ENCODE measurements at places on chromosomes 12 and 14.

DNA sequence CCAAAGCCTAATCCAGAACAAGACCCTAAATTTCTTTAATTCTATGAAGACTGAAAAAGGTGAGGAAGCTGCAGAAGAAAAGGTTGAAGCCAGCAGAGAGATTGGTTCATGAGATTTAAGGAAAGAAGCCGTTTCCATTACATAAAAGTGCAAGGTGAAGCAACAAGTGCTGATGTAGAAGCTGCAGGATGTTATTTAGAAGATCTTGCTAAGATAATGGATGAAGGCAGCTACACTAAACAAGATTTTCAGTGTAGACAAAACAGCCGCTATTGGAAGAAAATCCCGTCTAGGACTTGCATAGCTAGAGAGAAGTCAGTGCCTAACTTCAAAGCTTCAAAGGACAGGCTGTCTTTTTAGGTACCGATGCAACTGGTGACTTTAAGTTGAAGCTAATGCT lies 65.4 kb upstream of the AMIGO2 start:
- DNase-seq = no peak

GRCh38 chr12:12788131-12788530 lies 2.7 kb downstream of the APOLD1 start:
- DNase-seq = no peak

DNA sequence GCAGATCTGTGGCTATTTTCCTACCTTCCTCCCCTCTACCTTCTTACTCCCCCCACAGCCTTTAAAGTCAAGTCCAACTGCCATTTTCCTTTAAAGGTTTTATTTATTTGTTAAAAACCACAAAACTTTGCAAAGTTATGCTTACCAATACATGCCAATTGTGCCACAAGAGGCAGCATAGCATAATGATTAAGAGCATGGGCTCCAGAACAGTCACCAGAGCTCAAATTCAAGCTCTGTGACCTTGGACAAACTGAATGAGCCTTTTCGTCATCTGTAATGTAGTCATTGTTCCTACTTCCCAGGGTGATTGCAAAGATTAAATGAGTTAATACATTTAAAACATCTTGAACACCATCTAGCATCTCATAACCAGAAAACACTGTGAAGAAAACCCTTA lies 13.0 kb upstream of the FMNL3 start:
- DNase-seq = no peak

- no peak for DNase-seq
Observed at GRCh38 chr12:107845980-107846659, 71.6 kb downstream of the ASCL4 start.

GRCh38 chr14:66651536-66652220 lies 143.7 kb downstream of the GPHN start:
- DNase-seq = no peak

DNA sequence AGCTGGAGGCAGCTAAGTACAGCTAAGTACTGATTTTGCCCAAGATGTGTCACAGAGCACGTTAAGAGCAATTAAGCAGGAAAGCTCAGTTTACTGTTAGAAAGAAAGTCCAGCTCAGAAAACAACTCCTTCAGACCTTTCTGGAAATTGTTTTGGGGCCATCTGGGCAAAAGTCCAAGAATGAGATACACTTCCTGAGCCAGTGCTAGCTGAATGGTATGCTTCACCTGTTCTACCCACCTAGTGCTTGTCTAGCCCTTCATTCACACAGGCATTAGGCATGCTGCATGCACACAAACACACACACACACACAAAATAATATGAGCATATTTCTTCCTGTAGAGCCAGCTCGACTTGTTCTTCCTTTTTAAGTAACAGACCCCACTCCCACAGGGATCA lies 6.6 kb upstream of the IKZF4 start:
- DNase-seq = no peak

DNA sequence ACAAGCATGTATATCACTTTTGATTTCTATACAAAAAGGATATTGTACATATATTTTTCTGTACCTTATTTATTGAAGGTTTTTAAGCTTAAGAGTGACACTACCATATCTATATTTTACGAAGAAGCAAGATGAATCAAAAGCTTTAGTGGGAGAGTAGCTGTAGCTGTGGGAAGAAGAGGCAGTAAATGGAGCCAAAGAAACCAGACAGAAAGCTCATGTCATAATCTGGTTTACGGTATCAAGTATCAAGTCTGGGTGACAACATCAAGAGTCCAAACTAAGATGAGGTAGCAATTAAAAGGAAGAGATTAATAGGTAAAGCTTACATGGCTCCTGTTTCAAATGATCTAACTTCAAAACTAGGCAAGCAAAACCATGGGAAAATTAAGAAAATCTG lies 54.8 kb downstream of the CEP83 start:
- DNase-seq = no peak

- DNase-seq = no peak
Observed at GRCh38 chr14:81170829-81171195, 49.9 kb downstream of the GTF2A1 start.

- DNase-seq = no peak
Observed at GRCh38 chr14:77647853-77648252, 31.4 kb upstream of the SPTLC2 start.

DNA sequence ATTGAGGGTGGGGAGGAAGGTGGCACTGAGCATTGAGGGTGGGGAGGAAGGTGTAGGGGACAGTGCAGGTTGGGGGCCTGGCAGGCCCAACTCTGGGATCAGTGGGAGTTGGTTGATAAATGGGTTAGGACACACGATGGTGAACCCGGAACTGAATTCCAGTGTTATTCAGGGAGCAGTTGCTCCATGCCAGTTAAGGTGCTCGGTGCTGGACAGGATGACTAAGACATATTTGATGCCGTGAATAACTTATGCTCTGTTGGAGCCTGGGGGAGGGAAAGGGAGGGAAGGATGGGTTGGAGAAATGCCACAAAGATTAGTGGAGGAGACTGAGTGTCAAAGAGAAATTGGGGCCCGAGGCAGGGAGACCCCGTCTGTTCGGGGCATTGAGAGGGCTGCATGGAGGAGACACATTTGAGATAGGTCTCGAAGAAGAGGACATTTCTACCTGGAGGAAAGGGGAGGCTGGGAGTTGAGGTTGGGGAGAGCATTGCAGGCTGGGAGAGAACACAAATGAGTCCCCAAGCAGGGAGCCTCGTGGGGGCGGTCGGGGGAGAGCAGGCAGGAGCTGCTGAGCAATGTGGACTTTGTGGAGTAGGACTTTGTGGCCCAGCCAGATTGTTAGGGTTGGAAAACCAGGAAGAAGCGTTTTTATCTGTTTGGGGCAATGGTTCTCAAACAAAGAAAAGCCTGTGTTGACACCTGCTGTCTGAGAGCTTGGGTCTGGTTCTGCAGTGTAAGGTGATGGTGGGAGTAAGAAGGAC lies 65.3 kb downstream of the IQSEC3 start:
- no peak for DNase-seq

DNA sequence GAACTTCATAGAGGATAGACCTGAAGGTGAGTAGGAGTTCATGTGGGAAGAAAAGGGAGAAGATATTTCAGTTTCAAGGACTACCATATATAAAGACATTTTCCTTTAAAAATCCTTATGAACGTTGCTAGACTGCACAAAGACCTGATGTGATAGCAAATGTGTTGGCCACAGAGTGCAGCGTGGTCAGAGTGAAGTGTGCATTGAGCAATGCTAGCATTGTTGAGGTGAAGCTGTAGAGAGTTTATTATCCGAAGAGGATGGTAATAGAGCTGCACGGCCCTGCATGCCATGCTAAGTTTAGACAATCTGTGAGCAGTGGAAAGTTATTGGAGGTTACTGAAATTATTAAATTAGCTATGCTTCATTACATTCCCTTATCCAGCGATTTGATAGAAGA lies 413.0 kb downstream of the CCDC91 start:
- no peak for DNase-seq

- DNase-seq = no peak
Observed at GRCh38 chr12:6426882-6427671, 17.7 kb upstream of the CD27 start.

GRCh38 chr14:103684471-103684870 lies 30.8 kb downstream of the XRCC3 start:
- no peak for DNase-seq

DNA sequence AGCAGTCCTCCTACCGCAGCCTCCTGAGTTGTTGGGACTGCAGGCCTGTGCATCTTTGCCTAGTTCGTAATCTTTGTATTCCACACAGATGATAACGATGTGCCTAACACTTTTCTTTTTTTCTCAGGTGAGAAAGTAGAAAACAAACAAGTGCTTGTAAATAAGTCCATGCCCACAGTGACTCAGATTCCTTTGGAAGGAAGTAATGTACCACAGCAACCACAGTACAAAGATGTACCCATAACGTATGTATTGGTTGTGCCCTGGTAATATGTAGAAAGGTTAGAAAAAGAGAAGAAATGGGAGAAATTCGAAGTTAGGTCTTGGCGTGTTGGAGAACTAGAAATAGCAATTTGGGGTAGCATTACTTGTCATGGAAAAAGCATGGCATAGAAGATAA lies 101.6 kb downstream of the POLR3B start:
- DNase-seq = no peak

- no peak for DNase-seq
Observed at GRCh38 chr14:53034688-53035230, 83.9 kb upstream of the FERMT2 start.

DNA sequence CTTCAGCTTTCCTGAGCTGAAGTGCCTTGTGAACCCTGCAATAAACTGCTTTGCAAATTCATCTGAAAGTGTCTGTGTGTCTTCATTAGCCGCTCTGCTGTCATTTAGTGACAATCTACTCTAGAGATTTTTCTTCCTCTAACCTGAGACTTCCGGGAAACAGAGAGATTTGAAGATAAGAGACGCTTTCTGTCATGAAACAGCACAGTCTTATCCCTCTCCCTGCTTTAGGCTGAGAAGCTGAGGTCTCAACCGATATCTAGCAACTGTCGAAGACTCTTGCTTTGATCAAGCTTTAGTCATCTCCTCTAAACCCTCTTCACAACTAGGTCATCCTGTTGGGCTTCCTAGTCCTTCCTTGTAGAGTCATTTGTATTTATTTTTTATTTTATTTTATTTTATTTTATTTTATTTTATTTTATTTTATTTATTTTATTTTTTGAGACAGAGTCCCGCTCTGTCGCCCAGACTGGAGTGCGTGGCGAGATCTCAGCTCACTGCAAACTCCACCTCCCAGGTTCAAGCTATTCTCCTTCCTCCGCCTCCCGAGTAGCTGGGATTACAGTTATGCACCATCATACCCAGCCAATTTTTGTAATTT lies 1.2 kb downstream of the RNASE2 start:
- DNase-seq = no peak

GRCh38 chr12:32548691-32549281 lies 130.3 kb upstream of the DNM1L start:
- no peak for DNase-seq

DNA sequence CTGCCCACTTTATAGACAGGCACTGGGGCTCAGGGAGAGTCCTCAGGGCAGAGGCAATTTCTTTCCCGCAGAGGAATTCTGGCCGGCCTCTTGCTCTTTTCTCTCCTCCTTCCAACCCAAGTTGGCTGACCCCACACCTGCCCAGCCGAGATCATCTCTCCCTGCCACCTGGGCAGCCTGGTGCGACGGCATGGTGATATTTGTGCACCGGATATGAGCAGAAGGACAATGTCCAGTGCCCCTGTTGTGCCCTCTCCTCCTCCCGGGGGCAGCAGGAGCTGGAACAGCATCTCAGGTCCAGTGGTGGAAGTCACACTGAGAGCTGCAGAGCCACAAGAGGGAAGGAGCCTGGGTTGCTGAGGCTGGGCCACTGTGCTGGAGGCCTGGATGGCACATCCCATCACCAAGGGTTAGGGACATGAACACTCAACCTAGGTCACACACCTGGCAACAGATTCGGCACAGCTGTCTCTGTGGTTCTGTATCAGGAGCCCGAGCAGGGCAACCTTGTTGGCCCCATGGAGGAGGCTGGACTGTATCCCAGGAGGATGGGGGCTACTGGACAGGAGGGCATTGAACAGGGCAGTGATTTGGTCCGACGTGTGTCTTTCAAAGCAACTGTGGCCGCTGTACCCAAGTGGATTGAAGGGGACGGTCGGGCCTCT lies 57.7 kb upstream of the DIO3 start:
- DNase-seq = no peak

GRCh38 chr12:6214633-6215032 lies 14.4 kb downstream of the CD9 start:
- DNase-seq = no peak

Measured in HEK293T (cell line).